ENCODE measurements at places on chromosomes 1 and 21.
A peak's percentile ranks its signal among the peaks of the same experiment; 100 is the strongest.

DNA sequence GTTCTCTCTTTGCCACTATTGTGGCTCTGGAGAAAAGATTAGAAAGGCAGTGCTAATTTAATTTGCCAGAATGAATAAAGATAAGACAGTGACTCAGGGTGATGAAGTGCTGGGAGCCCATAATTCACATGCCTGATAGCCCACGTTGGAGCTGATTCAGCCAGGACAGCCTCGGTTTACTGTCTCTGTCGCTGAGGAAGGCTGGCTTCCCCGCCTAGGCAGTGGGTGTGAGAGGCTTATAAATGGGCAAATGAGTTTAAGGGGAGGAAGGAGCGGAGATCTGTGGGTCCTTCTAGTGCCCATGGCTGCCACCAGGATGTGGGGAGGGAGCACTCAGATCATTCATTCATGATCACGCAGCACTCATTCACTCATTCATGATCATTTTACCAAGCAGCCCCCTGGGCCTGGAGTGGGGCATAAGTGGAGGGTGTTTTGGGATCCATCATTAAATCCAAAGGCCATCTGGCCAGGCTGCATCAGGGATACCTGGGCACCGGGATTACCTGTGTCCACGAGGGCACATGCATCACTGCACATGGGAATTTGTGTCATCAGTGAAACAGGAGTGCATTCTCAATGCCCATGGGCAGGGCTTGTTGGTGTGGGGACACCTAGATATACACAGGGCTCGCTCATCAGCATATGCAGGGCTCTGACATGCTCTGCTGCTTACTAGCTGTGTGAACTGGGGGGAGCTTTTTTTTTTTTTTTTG, 315.4 kb downstream of the MATN1 start:
- DNase-seq: no peak

- no peak for DNase-seq
Measured at GRCh38 chr21:46121286-46122221, 23.6 kb downstream of the COL6A2 start.

- no peak for DNase-seq
Measured at GRCh38 chr1:200626853-200627534, 6.4 kb upstream of the KIF14 start.

- peak; percentile 78 for DNase-seq
Measured at GRCh38 chr1:23544444-23545389, 13.7 kb upstream of the E2F2 start.

GRCh38 chr21:34072145-34073031, 990 bp upstream of the MRPS6 start:
- no peak for DNase-seq

DNA sequence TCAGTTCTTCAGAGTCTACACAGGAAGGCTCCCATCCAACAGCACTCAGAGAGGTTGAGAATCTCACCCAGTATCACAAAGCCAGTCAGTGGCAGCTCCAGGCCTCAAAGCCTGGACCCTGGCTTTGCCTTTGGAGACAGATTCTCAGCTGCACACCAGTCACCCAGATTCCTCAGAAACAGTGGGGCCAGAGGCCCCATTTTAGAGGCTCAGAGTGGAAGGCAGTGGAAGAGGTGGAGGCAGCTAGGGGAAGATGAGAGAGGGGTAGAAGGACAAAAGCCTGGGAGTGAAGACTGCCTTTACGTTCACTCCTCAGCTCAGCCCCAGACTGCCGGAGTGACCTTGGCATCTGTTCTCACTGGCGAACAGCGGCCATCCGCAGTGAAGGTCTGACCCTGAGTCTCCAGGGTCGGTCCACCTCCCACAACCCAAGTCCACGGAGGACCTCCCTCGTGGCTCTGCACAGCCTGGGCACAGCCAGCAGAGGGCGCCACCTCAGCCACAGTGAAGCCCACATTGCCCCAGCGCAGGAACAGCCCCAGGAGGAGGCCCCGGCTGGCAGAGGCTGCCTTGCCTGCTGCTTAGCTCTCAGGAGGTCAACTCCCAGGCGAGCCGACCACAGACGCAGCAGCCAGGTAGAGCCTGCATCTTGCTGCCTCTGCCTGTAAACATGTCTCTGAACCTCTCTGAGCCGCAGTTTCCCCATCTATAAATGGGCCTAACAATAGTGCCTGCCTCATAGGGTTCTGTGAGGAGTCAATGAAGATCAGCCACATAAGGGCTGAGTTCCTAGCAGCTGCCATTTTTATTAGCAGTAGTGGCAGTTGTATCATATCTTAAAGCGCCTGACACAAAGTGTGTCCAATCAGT, 5.9 kb upstream of the FNDC5 start:
- peak; percentile 12 for DNase-seq

DNA sequence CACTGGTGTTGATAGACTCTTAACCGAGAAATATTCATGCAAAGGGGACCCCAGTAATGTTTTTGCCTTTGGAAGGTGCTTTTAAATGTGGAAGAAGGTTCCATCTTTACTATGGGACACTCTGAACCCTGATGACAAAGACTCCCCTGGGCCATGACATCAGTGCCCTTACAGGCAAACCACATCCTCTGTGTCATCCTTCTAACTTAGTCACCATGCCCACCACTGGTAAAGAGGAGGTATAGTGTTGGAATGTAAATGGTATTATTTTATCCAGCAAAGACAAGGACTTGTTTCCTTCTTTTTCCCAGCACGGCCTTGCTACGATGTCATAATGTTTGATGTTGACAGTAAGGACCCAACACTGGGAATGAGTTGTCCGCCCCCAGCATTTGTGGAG, 12.6 kb downstream of the METTL13 start:
- no peak for DNase-seq

DNA sequence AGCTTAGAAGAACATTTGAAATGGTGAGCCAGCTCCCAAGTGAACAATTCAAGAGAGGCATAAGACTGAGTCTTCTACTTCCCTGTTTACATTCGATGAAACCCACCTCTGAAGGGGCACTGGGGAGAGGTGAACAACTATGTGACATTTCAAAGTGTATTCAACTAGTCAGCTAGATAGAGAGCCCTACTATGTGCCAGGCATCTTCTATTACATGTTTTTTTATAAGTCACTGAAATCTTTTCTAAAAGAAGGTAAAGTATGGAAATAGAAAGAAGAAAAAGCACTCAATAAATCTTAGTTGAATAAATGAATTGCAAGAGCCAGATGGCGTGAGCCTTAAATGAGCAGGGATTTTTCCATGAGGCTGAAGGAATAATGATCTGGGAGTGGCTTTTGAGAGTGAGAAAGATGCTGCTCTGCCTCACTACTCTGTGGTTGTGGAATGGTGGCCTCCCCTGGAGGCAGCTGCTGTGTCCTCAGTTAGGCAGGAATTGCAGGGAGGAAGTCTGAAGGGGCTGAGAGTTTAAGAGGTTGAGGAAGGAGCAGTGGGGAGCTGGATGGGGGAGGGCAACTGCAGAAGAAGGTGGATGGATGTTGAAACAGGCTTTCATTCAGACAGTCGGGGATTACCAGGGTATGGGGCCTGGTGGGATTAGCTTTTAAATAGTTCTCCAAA, 10.4 kb upstream of the PTPRF start:
- no peak for DNase-seq

DNA sequence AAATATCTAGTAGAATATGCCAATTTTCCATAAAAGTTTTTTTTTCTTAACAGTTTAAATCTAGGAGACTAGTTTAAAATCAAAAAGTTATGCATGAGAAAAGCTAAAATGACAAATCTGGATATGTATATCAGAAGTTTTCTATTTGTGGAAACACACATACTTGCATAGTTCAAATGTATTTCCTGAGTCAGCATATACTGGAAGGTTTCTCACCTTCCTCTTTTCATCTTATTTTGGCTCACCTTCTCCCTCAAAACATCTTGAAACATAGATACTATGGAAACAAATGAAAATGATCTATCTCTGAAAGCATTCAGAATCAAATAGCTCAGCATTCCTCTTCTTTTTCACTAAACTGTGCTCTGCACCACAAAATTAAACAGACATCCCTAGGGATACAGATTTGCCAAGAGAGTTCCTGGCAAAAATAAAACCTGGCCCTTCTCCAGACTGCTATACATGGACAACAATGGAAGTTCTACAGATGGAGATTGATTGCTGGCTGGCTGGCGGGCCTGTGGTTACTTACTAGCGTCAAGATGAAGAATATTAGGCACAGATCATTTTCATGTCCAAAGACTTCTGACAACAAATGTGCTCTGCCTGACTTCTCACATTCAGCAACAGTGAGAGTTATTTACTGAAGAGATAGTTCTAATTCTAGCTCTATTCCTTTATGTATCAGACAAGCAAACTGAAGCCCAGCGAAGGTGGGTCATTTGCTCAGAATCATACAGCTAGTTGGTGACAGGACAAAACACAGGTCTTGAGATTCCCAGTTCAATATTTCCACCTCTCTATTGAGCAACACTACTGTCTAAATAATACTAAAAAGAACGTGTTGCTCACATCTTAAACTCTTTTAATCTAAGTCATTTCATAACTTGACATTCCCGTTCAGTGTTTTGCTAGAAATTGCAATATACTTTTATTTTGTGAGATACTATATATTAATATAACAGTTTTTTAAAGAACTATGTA, 26.6 kb downstream of the DIPK1A start:
- peak; percentile 46 for DNase-seq

DNA sequence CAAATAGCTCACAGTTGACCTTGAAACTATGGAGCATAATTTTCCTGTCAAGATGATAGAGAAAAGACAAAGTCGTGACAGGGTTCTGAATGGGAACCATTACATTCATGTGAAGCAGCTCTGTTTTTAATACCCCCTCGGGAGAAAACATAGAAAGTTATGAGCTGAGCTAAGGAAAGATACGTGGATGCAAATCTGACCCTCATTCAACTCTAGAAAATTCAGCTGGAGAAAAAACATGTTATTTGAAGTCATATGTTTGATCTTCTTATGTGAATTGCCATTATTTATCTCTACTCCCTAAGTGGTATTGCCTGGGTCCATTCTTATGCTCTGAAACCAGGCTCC, 48.0 kb upstream of the LRRC52 start:
- DNase-seq: no peak

DNA sequence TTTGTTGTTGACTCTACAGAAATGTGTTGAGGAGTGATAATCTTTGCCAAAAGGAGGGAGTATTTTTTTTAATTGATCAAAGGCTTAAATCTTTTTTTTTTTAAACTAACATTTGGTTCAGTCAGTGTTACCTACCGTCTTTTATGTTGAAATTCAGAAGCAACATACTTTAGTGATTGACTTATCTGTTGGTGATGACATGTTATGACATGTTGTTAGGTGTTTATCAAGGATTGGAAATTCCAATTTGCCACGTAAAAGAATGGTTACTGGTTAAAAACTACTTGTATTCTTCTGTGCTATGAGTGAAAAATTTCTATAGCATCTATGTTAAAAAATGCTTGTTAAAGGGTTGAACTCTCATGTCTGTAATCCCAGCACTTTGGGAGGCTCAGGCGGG, 61.2 kb downstream of the DNM3 start:
- DNase-seq: no peak

GRCh38 chr1:229514578-229515275, 6.6 kb upstream of the NUP133 start:
- peak; percentile 72 for DNase-seq

DNA sequence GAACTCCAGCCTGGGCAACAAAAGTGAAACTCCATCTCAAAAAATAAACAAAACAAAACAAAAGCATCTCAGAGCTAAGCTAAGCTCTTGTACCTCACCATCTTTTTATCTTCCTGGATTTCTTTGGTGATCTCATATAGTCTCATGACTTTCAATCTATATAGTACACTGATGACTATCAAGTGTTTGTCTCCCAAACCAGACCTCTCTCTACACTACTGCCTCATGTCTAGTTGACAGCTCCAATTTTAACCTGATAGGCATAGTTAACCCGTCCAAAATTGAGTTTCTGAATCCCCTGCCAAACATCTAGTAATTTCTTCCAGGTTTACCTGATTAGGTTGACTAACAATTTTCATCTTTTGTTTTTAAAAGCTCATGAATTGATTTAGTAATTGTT, 151.7 kb downstream of the COP1 start:
- no peak for DNase-seq

- no peak for DNase-seq
Measured at GRCh38 chr1:96510391-96510790, 211.2 kb upstream of the PTBP2 start.

- no peak for DNase-seq
Measured at GRCh38 chr1:2503554-2504224, 22.7 kb downstream of the PANK4 start.

DNA sequence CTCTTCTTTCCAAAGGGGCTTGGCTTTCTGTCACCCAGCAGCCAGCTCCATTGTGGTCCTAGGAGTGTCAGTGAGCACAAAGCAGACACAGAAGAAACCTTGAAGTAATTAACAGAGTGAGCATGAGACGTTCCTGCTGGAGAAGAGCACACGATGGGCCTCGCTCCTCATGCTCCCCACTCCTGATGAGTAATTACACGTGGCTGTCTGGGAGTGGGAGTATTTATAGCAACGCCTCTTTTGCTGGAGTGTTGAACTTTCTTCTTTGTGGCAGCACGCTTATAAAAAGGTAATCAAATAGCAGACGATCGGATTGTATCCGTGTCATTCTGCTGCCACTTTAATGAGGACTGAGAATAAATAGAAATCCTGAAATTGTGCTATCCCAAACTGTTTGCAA, 185.8 kb downstream of the CAMTA1 start:
- no peak for DNase-seq

- no peak for DNase-seq
Measured at GRCh38 chr1:31639543-31639942, 5.1 kb downstream of the PEF1 start.

DNA sequence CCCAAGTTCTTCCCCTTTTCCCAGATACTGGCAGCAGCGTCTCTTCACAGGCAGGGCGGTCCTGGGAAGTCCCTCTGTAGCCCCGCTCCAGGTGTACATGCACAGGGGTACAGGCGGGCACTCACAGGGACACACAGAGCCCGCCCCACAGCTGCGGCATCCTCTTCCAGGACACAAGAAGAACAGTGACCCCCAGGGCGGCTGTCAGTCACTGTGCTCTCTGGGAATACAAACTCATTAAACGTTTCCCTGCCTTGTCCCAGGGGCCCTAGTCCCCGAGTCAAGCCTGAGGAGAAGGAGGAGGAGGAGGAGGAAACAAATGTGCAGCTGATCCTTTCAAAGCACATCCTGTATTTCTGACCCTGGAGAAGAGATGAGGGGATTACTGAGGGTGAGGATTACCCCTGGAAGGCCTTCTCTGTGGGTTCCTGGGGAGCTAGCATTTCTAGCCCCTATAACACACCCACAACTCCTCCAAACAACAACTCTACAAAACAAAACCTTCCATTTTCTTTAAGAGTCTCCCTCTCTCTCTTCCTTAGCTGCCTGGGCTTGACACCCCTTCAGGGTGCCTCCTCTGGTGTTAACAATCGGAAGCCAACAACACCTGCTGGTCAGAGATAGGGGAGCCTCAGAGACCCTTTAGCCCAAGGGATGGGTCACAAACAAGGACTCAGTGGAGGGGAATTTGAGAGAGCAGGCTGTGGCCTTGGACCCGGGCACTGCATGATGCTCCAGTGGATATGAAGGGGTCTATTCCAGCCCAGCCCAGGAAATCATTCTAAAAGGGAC, 28.4 kb upstream of the DMBX1 start:
- DNase-seq: no peak

All from NCI-H2081 (cell line).